ENCODE measurements at places on chromosomes 2 and 18. TPM values are rescaled to one million over a fixed set of nuclear protein-coding genes. Genes with fewer than 3 reads are reported as not detected.

DNA sequence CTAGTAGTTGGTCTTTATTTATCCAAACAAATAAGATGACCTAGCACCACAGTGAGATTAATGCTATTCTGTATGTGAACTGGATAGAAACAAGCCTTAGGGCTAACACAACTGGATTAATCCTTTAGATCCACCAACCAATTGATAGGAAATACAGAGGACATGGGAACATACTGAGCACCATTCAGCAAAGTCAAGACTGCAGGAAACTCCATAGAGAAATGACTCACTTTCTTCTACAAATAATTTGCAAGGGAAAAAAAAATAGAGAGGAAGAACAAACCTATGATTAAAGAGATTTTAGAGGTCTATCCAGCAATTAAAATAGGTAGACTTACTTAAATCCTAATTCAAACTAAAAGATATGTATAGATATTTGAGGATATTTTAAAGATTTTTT, 23.9 kb downstream of the WDFY1 start:
- DNase-seq = no peak

GRCh38 chr2:25160376-25160775, 8.0 kb downstream of the POMC start:
- no peak for DNase-seq

DNA sequence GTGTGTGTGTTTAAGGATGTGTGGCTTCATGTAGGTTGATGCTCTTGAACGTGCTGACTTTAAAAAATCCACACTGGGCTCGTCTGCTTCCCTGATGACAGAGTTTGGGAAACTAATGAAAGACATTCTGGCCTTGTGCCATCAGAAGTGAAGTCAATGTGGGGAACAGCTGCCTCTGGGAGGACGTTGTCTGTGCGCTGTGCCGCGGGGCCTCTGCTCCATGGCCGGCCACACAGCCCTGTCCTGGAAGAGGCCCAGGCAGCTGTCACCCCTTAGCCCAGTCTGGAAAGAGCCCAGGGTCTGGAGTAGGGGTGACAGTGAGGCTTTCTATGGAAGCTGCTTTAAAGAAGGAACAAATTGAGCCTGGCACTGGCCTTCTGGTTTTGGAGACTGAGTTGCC, 155.8 kb downstream of the SH3RF3 start:
- DNase-seq = peak; percentile 69

GRCh38 chr2:235235977-235236767, 257.7 kb upstream of the AGAP1 start:
- DNase-seq = no peak

DNA sequence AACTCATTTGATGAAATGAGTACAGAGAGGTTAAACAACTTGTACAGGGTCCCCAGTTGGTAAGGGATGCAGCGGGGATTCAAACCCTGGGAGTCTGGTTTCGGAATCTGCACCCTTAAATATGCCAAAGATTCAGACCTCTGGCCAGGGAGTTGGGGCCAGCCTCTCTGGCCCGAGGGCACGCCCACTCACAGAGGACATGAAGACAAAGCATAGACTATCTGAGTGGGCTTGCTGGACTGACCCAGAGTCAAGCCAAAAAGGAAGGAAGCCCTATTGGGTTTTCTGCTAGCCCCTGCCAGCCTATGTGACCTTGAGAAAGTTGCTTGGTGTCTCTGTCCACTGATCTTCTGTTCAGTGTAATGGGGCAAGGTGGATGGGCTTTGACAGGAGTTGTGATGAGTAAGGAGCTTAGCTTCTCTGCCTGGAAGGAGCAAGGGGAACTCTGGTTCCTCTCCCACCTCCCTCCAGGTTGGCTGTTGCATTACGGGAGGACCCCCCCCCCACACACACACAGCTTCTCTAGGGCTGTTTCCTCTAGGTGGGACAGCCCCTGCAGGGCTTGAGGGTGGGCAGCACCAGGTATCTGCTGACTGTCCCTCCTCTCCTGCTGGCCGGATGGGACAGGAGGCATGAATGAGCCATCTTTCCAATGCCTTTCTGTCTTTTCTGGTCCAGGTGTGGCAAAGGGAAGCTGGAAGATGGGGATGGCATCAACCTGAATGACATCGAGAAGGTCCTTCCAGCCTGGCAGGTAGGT, 131.3 kb downstream of the CTIF start:
- DNase-seq = no peak

DNA sequence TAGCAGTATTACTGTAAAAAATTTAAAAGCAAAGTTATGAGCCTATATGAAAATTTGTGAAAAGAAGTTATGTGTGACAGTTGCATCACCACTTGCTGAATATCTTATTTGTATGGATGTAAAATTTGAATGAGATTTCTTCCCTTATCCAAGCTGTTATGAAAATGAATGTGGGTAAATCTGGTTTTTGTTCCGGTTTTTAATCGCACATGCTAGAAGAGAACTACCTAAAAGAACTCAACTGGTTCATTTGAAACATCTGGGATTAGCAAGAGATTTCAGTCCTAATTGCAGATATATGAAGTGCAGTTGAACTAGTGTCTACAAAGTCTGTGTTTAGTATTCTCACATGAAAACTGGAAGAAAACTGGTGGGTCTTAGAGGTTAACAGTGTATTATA, 467.1 kb upstream of the SPHKAP start:
- DNase-seq = no peak

GRCh38 chr2:11683966-11684365, 14.0 kb upstream of the NTSR2 start:
- DNase-seq = no peak

- DNase-seq = no peak
These were observed 6.7 kb downstream of the RAMP1 start for GRCh38 chr2:237866101-237866621.

DNA sequence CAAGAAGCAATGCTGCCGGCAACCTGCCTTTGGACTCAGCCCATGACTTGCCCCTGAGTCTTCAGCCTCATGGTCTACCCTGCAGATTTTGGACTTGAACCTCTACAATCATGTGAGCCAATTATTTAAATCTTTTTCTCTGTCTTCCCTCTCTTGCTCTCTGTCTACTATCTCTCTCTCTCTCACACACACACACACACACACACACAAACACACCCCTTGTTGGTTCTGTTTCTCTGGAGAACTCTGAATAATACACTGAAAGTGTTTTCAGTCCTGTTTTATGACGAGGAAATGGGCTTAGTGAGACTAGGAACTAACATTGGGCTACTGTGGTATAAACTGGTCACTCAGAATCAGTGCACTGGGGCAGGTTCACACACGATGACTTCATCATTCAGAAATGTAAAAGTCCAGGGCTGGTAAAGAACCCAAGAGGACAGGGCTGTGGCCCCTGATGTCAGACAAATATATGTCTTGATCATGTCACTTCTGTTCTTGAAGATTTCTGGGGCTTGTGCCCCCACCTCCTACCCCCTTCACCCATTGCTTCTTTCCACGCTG, 266.1 kb upstream of the SIX2 start:
- no peak for DNase-seq

DNA sequence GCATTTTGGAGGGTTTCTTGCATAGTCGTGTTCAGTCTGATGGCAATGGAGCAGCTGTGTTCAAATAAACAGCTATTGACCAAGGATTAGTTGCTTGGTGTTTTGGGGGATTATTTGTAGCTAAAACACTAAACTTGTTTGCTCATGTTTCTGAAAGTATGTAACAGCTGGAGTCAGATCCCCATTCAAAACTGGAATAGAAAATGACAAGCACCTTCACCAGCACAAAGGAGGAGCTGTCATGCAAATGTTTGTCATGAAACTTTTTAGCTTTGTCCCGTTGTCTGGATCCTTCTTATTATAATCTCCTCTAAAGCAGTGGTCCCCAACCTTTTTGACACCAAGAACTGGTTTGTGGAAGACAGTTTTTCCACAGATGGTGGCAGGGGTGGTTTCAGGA, 96.9 kb upstream of the ZNF236 start:
- no peak for DNase-seq

GRCh38 chr2:25720575-25720974, 47.2 kb upstream of the DTNB start:
- no peak for DNase-seq

DNA sequence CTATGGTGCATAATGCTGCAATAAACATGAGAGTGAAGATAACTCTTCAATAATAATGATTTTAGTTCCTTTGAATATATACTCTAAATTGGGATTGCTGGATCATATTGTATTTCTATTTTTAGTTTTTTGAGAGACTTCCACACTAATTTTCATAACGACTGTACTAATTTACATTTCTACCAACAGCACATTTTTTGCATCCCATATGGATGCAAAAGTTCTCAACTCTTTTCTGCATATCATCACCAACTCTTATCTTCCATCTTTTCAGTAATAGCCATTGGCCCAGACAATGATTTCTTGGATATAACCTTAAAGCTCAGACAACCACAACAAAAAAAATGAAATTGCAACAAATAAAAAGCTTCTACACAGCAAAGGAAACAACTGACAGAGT, 1082.4 kb downstream of the CNTNAP5 start:
- DNase-seq = no peak

GRCh38 chr2:188610827-188611226, 319.2 kb downstream of the GULP1 start:
- DNase-seq = no peak

DNA sequence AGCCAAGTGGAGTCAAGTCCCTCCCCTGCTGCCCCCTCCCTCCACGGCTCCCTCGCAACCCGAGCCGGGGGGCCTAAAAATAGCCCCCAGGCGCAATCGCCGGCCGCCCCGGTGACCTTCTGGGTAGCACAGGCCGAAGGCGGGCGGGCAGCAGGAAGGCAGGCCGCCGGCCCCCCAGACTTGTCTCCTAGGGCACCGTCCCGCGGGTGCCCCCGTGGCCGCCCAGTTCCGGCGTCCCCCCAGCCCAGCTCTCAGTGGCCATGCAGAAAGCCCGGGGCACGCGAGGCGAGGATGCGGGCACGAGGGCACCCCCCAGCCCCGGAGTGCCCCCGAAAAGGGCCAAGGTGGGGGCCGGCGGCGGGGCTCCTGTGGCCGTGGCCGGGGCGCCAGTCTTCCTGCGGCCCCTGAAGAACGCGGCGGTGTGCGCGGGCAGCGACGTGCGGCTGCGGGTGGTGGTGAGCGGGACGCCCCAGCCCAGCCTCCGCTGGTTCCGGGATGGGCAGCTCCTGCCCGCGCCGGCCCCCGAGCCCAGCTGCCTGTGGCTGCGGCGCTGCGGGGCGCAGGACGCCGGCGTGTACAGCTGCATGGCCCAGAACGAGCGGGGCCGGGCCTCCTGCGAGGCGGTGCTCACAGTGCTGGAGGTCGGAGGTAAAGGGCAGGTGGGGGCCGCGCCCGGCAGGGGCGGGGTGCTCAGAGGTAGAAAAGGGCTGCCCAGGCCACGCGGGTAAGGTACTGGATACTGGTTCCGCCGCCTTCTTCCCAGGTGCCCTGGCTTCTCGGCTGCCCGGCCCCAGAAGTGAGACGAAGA, at the start of gene SPEG:
Gene SPEG (plus strand): TSS at position 126 of the 808 bp plus-strand sequence. CDS start 135 bp downstream, at position 261.
- DNase-seq = no peak

CYTIP gene
- 0.82 TPM for total RNA-seq

TFCP2L1 gene
- 0.14 TPM for total RNA-seq

REG3G gene
- total RNA-seq = not detected

AGXT gene
- total RNA-seq = not detected

TMEM247 gene
- total RNA-seq = not detected

ANKRD30B gene
- not detected for total RNA-seq

TMEM169 gene
- total RNA-seq = 0.25 TPM

CHRND gene
- total RNA-seq = not detected

IL1RN gene
- 0.33 TPM for total RNA-seq

SPATA3 gene
- not detected for total RNA-seq

LYPD6B gene
- not detected for total RNA-seq

UGT1A8 gene
- not detected for total RNA-seq

ASB18 gene
- 11.3 TPM for total RNA-seq

FOXD4L1 gene
- 0.11 TPM for total RNA-seq

FAM124B gene
- 1.1 TPM for total RNA-seq

CYP27A1 gene
- 6.7 TPM for total RNA-seq

INSIG2 gene
- 15.9 TPM for total RNA-seq

CYBRD1 gene
- total RNA-seq = 48.4 TPM
